CMK (cell line): ENCODE measurements at places on chromosomes 1 and 21.

- DNase-seq, result no peak
These were observed 14.8 kb upstream of the WASF2 start for GRCh38 chr1:27504588-27505419.

- no peak for DNase-seq
These were observed 5.0 kb downstream of the RAP1GAP start for GRCh38 chr1:21663951-21664805.

DNA sequence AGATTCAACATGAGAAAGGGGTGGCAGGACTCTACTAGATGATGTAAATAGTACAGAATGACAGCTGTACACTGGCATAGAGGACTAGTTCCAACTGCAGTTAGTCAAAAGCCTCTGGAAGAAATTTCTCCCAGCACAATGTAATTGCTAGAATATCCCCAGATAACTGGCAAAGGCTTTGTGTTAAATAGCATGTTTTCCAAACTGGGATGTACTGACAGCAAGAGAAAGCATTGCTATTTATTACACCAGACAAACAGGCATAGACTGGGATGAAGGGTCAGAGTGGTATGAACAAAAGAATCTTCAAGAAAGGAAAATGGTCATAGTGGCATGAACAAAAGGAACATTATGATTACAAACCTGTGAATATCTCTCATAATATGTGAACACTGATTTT lies 115.9 kb upstream of the CXADR start:
- no peak for DNase-seq

DNA sequence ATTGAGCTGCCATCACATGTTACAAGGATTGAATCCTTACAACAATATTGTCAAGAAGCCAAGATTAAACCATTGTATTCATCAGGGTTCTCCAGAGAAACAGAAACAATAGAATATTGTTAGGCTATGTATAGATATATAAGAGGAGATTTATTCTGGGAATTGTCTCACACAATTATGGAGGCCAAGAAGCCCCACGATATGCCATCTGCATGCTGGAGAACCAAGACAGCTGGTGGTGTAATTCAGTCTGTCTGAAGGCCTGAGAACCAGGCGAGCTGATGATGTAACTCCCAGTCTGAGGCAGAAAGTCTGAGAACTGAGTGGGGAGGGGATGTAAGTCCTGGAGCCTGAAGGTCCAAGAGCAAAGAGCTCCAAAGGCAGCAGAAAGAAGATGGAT lies 14.5 kb upstream of the TTF2 start:
- no peak for DNase-seq

DNA sequence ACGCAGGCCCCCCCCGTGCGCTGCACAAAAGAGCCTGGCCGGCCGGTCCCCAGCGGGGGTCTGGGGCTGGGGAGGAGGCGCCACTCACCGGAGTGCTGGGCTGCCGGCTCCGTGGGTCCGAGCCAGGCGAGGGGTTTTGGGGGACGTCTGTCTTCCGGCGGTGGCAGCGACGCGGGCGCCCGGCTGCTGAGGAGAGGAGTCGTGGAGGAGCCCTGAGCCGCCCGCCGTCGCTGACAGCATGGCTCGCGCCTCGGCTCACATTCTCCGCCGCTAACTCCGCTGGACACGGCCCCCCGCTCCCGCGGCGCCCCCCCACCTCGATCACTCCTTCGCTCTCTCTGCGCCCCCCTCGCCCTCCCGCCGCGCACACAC lies 649 bp downstream of the AHDC1 start:
- no peak for DNase-seq

GRCh38 chr1:100164216-100164615 lies 13.8 kb downstream of the LRRC39 start:
- DNase-seq, result no peak

DNA sequence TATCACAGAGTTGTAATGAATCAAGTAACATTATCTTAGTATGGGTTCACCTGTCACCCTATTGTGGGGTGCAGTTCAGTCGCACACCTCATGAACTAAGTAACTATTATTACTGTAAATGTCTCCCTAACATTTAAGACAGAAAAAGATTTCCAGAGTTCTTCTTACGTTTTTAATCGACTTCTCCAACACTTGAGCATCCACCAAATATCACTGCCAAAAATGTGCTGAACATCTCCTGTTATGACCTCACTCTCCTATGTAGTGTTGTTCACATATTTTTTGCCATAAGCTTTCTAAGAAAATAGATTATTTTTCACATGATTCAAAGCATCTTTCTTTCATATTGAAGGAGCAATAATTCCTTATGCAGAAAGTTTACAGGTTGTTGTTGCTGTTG lies 1.3 kb downstream of the TTLL7 start:
- DNase-seq, result no peak

- no peak for DNase-seq
These were observed 68.5 kb downstream of the SLC37A1 start for GRCh38 chr21:42581993-42582786.

DNA sequence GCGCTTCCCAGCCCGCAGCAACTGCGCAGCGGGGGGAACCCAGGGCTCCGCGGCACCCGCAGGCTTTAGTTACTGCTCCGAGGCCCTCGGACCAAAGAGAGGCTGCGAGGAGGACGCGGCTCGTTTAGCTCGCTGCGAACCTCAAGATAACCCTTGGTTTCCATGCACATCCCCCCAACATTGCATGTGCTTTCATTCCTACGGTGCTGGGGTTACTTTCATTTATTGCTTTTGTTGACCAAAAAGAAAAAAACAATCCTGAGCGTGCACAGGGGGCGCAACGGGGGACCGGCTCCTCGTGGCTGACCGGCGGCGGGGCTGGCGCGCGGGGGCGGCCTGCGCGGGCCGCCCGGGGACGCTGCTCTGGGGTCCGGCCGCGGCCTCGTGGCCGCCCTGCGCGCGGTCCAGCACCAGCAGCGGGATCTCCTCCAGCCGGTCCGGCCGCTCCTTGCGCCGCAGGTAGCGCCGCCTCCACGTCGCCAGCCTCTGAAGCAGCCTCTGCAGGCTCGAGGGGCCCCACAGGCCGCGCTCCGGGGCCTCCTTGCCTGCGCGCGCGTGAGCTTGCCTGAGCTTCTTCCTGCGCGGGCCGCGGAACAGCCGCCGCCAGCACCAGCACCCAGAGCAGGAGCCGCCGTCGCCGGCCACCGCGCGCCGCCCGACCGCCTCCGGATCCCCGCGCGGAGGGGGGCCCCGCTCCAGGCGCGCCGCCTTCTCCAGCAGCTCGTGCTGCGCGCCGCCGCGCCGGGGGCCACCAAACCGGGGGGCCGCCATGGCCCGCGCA lies 77.4 kb downstream of the DESI2 start:
- DNase-seq, result no peak

DNA sequence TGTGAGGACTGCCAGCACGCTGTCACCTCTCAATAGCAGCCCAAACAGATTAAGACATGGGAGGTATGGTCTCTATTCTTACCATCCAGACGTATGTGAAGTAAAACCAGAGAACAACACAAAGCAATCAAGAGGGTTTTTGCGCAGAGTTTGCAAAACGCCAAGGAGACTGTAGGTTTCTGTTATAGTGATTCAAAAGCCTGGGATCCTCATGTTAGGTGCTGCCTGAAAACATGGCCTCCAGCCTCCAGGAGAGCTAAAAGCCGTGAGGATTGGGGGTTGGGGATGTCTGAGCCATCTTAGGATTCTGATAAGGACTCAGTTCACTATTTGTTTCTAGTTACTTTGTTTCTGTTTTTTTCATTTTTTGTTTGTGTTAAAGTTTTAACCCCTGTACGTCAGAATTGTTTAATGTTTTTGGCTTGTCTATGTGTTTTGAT lies 4.2 kb upstream of the CCT8 start:
- no peak for DNase-seq

DNA sequence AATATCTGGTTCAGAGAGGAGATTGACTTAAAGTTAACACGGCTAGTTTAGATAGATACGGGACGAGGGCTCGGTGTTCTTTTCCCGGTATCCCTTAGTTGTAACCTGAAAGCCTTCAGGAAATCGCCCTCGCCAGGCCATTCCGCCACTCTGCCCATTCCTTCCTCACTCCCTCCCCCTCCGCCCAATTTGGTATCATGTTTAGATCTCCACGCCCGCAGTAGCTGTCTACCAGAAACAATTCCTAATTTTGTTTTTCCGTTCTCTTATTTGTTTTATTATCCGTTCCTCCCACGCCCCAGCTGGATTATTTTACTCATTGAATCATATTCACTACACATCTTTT lies 685 bp upstream of the VAMP4 start:
- DNase-seq, result peak; percentile 45

DNA sequence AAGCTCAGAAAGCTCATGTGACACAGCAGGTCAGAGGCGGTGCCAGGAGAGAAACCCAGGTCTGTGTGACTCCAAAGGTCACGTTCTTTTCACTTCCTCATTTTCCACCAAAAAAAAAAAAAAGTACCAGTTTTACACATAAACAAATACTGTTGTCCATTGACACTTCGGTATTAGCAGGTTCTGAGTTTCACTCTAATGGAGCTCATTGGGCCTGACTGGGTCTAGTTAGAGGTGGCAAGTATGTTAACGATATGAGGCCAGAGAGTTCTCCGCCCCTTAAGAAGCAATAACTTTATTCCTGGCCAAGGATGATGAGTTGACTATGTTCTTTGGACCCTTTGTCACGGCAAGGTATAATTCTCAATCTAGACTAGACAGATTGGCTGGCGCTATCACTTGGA lies 30.0 kb upstream of the SDE2 start:
- DNase-seq, result no peak
